IMR-90 (cell line): ENCODE measurements at places on chromosomes 7 and 10. TPM values are rescaled to one million over a fixed set of nuclear protein-coding genes. Genes with fewer than 3 reads are reported as not detected.

- H3K27me3 ChIP-seq, result no peaks in the 10 kb centered on the region
- H3K27ac ChIP-seq, result no peak overlapping the region
- DNase-seq, result peak; percentile 49
- H3K36me3 ChIP-seq, result no peaks in the 10 kb centered on the region
- no peak overlapping the region for H3K4me3 ChIP-seq
Measured at GRCh38 chr10:98340261-98340939, 72.4 kb upstream of the LOXL4 start.

- no peaks in the 10 kb centered on the region for H3K4me1 ChIP-seq
- no peak overlapping the region for H3K4me3 ChIP-seq
- no peaks in the 10 kb centered on the region for H3K36me3 ChIP-seq
- DNase-seq, result no peak
Measured at GRCh38 chr10:53918755-53919154, 882.3 kb downstream of the PCDH15 start.

- no peak for DNase-seq
- H3K27ac ChIP-seq, result no peak overlapping the region
- H3K36me3 ChIP-seq, result no peaks in the 10 kb centered on the region
- no peaks in the 10 kb centered on the region for H3K4me1 ChIP-seq
- H3K4me3 ChIP-seq, result no peak overlapping the region
- H3K27me3 ChIP-seq, result peaks cover 2% of the 10 kb centered on the region; the same call in 1 of the 2 replicates
Measured at GRCh38 chr10:33802566-33802965, 468.1 kb upstream of the NRP1 start.

DNA sequence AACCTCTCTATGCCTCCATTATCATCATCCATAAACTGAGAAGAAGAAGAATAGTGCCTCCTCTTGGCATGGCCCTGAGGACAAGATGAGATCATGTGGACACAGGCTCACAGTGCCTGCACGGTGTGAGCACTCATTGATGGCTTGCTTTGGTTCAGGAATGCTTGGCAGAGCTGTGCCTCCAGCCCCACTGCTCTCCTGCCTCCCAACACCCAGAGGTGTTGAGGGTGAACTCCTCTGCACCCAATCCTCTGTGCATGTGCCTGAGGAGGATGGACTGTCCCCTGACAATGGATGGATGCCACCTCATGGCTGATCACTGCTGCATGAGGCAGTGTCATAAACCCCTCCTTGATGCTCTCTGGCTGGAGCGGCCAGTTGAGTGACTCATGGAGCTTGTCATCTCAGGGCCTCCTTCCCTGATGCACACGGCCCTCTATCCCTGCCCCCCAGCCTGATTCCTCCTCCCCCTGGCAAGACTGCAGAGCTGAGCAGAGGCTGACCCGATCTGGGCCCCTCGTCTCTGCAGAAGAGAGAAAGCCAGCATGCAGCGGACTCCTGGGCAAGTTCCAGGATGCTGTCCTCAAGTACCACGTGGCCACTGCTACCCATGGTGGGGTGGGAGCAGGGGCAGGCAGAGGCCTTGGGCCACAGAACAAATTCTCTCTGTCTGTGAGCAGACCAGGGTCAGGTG, 136.3 kb downstream of the KCNMA1 start:
- H3K27ac ChIP-seq, result peak overlapping the region; percentile 57
- H3K4me1 ChIP-seq, result peaks cover 37% of the 10 kb centered on the region
- H3K27me3 ChIP-seq, result no peaks in the 10 kb centered on the region

- H3K4me1 ChIP-seq, result 0 out of 2 replicates have a peak, but pooled peaks cover 1% of the 10 kb centered on the region
- H3K36me3 ChIP-seq, result no peaks in the 10 kb centered on the region
- no peak overlapping the region for H3K27ac ChIP-seq
Measured at GRCh38 chr10:2924431-2924830, 142.9 kb upstream of the PFKP start.

DNA sequence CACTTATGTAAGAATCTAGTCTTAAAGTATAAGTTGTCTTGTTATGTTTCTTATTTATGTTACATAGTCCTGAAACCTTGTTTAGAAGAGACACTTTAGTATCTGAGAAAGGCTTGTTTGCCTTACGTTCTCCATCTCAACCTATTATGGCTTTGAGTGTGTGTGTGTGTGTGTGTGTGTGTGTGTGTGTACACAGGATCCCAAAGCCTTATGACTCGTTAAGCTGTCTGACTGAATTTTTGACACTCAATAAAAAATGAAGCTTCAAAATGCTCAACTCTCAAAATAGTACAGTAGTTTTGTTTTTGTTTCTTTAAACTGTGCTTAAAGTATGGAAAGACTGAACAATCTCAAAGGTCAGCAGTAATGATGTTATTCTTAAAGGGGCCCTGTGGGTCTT, 18.0 kb downstream of the CALU start:
- no peak overlapping the region for H3K4me3 ChIP-seq
- no peak overlapping the region; the same call in 1 of the 2 replicates for H3K27ac ChIP-seq
- H3K4me1 ChIP-seq, result peaks cover 11% of the 10 kb centered on the region
- H3K36me3 ChIP-seq, result peaks cover 39% of the 10 kb centered on the region
- no peaks in the 10 kb centered on the region for H3K27me3 ChIP-seq

GRCh38 chr7:69927461-69927860, 329.2 kb downstream of the AUTS2 start:
- no peak overlapping the region for H3K27ac ChIP-seq
- no peaks in the 10 kb centered on the region for H3K27me3 ChIP-seq
- H3K4me3 ChIP-seq, result no peak overlapping the region
- H3K36me3 ChIP-seq, result no peaks in the 10 kb centered on the region

- no peak overlapping the region for H3K4me3 ChIP-seq
- no peak overlapping the region for H3K27ac ChIP-seq
- H3K4me1 ChIP-seq, result 0 out of 2 replicates have a peak, but pooled peaks cover 2% of the 10 kb centered on the region
- DNase-seq, result peak; percentile 41
Measured at GRCh38 chr10:69372126-69372980, 44.4 kb downstream of the TACR2 start.

- DNase-seq, result peak; percentile 85
- no peaks in the 10 kb centered on the region for H3K36me3 ChIP-seq
- peak overlapping the region; percentile 57; the same call in 1 of the 2 replicates for H3K27ac ChIP-seq
- H3K4me1 ChIP-seq, result peaks cover 24% of the 10 kb centered on the region
- H3K4me3 ChIP-seq, result no peak overlapping the region
- H3K27me3 ChIP-seq, result no peaks in the 10 kb centered on the region
Measured at GRCh38 chr10:91596825-91597196, 36.1 kb downstream of the PPP1R3C start.

DNA sequence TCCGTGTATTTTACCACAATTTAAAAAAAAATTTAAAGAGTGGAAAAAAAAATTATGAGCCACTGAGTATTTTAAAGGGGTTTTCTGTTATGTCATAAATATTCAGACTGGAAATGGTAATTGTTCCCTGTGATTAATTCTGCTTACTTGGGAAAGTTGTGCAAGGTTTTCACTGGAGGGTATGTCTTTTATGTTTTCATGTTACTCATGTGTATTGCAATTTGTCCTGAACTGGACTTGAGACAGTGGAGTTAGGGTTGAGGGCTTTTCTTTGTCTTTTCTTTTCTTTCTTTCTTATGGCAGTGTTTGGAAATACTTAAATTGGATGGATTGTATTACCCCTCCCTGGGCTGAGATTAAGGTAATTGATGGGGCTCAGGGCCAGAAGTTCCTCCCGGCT, 257.7 kb downstream of the BAMBI start:
- no peak overlapping the region for H3K27ac ChIP-seq
- no peaks in the 10 kb centered on the region for H3K36me3 ChIP-seq
- peaks cover 8% of the 10 kb centered on the region; the same call in 1 of the 2 replicates for H3K4me1 ChIP-seq
- H3K4me3 ChIP-seq, result no peak overlapping the region

DNA sequence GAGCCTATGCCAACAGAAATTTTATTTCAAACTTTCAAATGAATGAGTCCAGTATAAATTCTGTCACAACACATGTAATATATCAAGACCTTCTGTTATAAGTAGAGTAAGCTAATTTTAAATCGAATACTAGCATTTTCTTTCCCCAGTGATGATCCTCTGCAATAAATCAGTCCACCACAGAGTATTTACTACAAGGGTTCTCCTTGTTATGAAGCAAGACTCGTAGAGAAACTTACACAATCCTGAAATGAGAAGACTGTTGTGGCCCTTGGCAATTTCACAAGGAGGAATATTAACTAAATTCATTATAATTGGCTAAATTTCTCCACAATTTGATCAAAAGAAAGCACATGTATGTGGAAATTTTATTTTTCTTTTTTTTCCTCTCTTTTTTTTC, 312.4 kb upstream of the DGKB start:
- H3K36me3 ChIP-seq, result no peaks in the 10 kb centered on the region
- H3K27me3 ChIP-seq, result no peaks in the 10 kb centered on the region
- no peak for DNase-seq
- no peak overlapping the region for H3K27ac ChIP-seq
- H3K4me3 ChIP-seq, result no peak overlapping the region
- H3K4me1 ChIP-seq, result no peaks in the 10 kb centered on the region

DNA sequence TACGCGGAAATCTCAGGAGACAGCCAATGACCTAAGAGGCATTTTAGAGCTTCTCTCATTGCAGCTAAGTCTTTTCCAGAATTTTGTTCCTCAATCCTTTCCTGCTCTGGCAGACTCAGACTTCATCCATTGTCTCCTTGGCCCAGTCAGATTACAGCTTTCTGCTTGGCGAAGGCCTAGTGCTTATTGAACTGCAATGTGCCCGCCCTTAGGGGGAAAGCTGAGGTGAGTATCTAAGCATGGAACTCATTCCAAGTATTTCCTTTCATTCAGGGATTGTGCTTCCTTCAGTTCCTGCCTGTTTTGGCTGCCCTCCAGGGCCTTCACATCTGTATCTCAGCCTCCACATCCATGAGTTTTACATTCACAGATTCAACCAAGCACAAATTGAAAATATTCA, 37.5 kb downstream of the PRLHR start:
- no peak for DNase-seq
- H3K36me3 ChIP-seq, result no peaks in the 10 kb centered on the region
- no peaks in the 10 kb centered on the region for H3K27me3 ChIP-seq
- H3K27ac ChIP-seq, result no peak overlapping the region
- no peaks in the 10 kb centered on the region for H3K4me1 ChIP-seq

- H3K27ac ChIP-seq, result no peak overlapping the region
- H3K36me3 ChIP-seq, result no peaks in the 10 kb centered on the region
- H3K4me3 ChIP-seq, result no peak overlapping the region
- no peak for DNase-seq
- no peaks in the 10 kb centered on the region for H3K4me1 ChIP-seq
Measured at GRCh38 chr7:63900394-63901203, 98.0 kb upstream of the ZNF722 start.

GRCh38 chr10:80152820-80153219, 20.3 kb downstream of the PLAC9 start:
- H3K27ac ChIP-seq, result no peak overlapping the region
- no peak overlapping the region for H3K4me3 ChIP-seq
- H3K27me3 ChIP-seq, result no peaks in the 10 kb centered on the region
- peaks cover 28% of the 10 kb centered on the region for H3K4me1 ChIP-seq

GRCh38 chr7:64630496-64630895, 35.4 kb upstream of the ZNF107 start:
- no peaks in the 10 kb centered on the region for H3K4me1 ChIP-seq
- H3K36me3 ChIP-seq, result no peaks in the 10 kb centered on the region
- peak; percentile 15 for DNase-seq
- no peaks in the 10 kb centered on the region for H3K27me3 ChIP-seq

GRCh38 chr10:11395581-11396310, 215.7 kb downstream of the USP6NL start:
- H3K4me3 ChIP-seq, result no peak overlapping the region
- no peak for DNase-seq
- H3K27me3 ChIP-seq, result no peaks in the 10 kb centered on the region
- no peaks in the 10 kb centered on the region for H3K4me1 ChIP-seq
- no peak overlapping the region for H3K27ac ChIP-seq

- no peaks in the 10 kb centered on the region for H3K36me3 ChIP-seq
- H3K27me3 ChIP-seq, result no peaks in the 10 kb centered on the region
- no peaks in the 10 kb centered on the region for H3K4me1 ChIP-seq
- DNase-seq, result no peak
Measured at GRCh38 chr7:149353739-149354504, 91.9 kb downstream of the ZNF783 start.

DNA sequence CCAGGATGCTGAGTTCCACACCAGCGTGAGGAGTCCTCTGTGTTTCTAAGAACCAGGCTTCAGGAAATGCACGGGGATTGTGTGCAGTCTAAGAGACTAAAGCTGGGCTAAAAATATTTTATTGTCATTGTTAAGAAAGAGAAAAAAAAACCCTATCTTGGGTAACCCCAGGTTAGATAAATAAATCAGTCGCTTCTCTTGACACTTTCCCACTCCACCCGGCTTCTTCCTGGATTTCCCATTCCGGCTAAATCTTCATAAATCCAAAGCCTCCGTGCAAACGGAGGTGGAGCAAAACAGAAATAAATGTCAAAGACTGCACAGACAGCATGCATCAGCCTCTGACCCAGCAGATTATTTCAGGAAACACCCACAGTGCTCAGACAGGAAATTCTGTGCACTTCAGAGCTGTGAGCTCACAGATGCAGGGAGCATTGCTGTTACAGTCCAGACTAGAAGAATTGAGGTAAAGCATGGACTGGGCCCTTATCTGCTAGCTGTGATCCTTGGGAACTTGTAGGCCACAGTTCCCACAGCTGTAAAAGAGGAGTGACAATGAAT, 44.8 kb upstream of the GRID1 start:
- H3K27ac ChIP-seq, result peak overlapping the region; percentile 62; the same call in 1 of the 2 replicates
- no peak overlapping the region for H3K4me3 ChIP-seq
- no peaks in the 10 kb centered on the region for H3K27me3 ChIP-seq
- DNase-seq, result peak; percentile 86
- no peaks in the 10 kb centered on the region for H3K36me3 ChIP-seq
- peaks cover 7% of the 10 kb centered on the region for H3K4me1 ChIP-seq

DNA sequence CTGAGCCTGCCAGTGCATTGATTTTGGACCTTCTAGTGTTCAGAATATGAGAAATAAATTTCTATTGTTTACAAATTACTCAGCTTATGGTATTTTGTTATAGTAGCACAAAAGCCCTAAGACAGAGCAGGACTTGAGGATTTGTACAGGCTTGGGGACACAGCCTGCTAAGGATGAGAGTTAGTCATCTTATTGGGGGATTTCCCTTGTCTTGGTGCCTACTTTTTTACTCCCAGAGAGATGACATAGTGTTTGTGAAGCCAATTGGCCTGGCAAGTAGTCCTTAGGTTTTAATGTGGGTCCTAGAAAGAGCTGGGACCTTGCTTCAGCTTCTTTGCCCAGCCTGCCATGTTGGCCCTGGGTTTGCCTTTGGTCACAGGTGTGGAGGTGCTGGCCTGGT, 364.0 kb downstream of the REEP3 start:
- no peaks in the 10 kb centered on the region for H3K27me3 ChIP-seq
- H3K36me3 ChIP-seq, result no peaks in the 10 kb centered on the region
- H3K4me3 ChIP-seq, result no peak overlapping the region
- no peaks in the 10 kb centered on the region for H3K4me1 ChIP-seq
- no peak overlapping the region for H3K27ac ChIP-seq

AKR1B15 gene
- not detected in 2 replicates for total RNA-seq

ACSM6 gene
- total RNA-seq, result not detected in 2 replicates

SLC39A12 gene
- not detected in 2 replicates for total RNA-seq

RBP3 gene
- not detected in 2 replicates for total RNA-seq

BICC1 gene
- total RNA-seq, result 38.9 and 42.5 TPM in 2 replicates

CACNA2D1 gene
- total RNA-seq, result 21.9 and 32.2 TPM in 2 replicates

PON3 gene
- not detected in 2 replicates for total RNA-seq

SUN3 gene
- total RNA-seq, result not detected in 2 replicates

NFE2L3 gene
- total RNA-seq, result 37.8 and 43.2 TPM in 2 replicates

RNF32 gene
- 0.36 and 0.56 TPM in 2 replicates for total RNA-seq

EEPD1 gene
- 7.3 and 8.1 TPM in 2 replicates for total RNA-seq
